Dermis blood vessel endothelial cell (primary cell): ENCODE measurements at places on chromosomes 3 and 15. TPM values are rescaled to one million over a fixed set of nuclear protein-coding genes. Genes with fewer than 3 reads are reported as not detected.

C3orf22 gene
- total RNA-seq = not detected in 2 replicates

CORO2B gene
- 1.0 and 1.4 TPM in 2 replicates for total RNA-seq

GRCh38 chr15:75200391-75200764, 1.3 kb upstream of the C15orf39 start:
- DNase-seq = no peak

GRCh38 chr15:48645558-48646330, at the start of gene FBN1:
TSS of gene FBN1 (minus strand) at chr15:48645709. CDS start at chr15:48644769, 940 bp downstream.
- peak; percentile 90 for DNase-seq

DNA sequence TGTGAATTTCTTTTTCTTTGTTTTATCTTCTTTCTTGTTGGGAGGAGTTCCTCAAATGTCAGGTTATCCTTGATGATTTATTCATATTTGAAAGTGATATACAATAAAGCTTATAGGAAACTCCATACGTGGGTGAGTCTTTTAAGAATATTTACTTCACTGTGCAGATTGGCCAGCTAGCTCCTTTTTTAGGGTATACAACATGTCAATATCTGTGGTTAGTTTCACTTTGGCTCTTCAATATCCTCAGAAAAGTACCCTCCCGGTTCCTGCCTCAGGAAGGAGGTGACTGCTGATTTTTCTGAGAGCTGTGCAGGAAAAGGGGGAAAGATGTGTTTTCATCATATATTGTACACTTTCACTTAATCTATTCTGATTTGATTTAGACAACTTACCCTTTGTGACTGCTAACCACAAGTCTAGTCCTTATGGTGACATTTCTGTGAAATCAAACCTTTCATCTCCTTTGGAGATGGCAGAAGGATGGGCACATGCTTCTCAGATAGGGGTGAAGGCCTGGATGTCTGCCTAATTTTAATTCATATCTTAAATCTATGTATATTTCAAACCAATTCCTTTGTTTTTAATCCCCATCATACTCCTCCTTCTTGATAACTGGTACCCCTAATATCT, 98.2 kb upstream of the NECTIN3 start:
- DNase-seq = no peak

DNA sequence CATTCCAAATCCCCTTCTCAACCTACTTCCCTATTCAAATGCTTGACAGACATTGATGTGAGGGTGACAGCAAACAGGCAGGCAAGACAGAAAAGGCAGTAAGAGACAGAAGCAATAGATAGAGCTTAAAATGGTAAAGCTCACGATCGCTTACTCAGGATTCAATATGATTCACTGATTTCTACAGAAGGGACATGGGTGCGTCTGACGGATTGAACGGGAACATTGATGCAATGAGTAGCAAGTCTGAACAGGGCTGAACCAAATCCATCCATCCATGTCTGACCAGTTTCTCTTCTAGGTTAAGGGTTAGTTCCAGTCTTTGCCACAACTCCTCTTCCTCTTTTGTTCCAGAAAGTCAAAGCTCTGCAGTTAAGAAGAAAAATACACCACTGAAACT, 35.1 kb downstream of the P2RY1 start:
- DNase-seq = no peak

DNA sequence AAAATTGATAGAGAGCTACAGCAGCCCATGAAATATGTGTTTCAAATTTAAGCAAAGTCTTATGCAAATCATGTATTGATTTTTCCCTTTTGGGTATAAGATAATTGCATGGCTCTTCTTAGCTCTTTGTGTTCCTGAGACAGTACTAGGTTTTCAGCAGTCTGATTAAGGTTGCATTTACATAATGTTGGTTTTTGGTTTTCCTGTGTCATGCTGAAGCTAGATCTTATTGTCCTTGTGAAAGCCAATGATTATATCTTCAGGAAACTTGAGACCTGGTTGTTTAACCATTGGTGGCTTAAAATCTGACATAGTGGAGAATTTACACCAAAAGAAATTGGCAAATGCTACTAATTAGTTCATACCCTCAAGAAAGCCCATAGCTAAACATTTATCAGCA, 392.6 kb downstream of the ZPLD1 start:
- no peak for DNase-seq

DNA sequence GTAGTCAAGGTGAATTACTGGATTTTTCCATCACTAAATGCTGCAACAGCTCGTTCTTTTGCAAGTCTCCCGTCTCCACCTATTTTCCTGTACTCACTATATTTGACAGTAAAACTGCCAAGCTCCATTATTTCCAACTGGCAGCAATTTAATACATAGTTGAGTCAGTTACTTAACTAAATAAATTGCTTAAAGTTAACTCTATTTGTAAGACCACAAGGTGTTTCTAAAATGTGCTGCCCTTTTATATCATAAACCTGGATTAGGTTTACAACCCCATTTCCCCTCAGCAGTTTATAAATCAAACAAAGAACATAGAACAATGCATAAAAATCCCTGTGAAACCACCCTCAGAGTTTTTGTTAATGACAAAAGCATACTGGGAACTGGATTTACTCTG, 211.4 kb upstream of the DPH6 start:
- DNase-seq = no peak

GRCh38 chr3:137694836-137695235, 69.3 kb upstream of the SOX14 start:
- no peak for DNase-seq
